DMS53 (cell line): ENCODE measurements at places on chromosomes 4 and X.

- peak; percentile 65 for DNase-seq
These were observed 294.5 kb downstream of the PDGFC start for GRCh38 chr4:156677131-156677531.

- DNase-seq = no peak
These were observed 418.4 kb upstream of the FSTL5 start for GRCh38 chr4:162582180-162582579.

DNA sequence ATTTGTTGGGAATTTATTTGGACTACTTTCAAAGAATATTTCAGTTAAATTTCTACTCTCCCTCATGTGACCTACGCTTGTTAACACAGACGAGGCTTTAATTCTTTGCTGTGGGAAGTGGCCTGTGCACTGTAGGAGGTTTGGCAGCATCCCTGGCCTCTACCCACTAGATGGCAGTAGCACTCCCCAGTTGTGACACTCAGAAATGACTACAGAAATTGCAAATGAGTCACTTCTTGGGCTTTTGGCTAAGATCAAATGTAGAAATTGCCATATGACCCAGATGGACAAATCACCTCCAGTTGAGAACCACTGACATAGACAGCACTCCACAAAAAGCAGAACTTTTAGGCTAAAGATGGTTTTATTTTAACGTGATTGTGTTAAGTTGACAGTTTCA, 22.1 kb downstream of the PIR start:
- peak; percentile 69 for DNase-seq

- DNase-seq = no peak
These were observed 2.6 kb downstream of the CTBP1 start for GRCh38 chr4:1246111-1246881.

DNA sequence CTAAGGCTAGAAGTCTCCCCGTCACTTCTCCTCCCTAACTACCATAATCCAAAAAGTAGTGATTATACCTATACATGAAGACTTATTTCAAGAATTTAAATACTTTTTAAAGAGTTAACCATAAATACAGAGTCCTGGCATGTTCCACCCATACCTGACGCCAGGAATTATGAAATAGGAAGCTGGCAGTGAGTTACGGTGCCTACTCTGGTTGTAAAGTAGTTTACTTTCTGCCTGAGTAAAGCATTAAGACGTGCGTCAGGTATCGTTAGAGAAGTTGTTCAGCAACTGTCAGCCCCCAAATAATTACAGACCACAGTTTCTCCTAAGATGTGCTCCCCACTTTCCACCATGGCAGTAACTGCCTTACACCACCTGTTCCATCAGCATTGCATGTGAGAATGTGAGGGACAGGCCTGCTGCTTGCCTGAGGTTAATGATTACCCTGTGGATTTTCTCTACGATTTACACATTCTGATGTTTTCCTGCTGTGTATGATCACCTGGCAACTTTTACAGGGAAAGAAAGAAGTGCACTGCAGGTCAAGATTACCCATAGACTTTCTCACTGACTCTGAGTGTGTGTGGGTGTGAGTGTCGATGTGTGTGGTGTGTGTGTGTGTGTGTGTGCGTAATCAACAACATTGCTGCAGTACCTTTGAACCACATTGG, 92.3 kb upstream of the SLC7A11 start:
- peak; percentile 88 for DNase-seq

- DNase-seq = no peak
These were observed 54.8 kb downstream of the CCDC149 start for GRCh38 chr4:24858026-24858425.

- peak; percentile 40 for DNase-seq
These were observed 3.8 kb downstream of the NAT8L start for GRCh38 chr4:2062808-2063524.

GRCh38 chr4:2284934-2285612, 23.2 kb upstream of the MXD4 start:
- DNase-seq = no peak
